ENCODE measurements at places on chromosomes 11 and 22.

GRCh38 chr11:59218319-59218718 is 5.6 kb upstream of the MPEG1 start:
- DNase-seq: no peak

- no peak for DNase-seq
These were observed 1.5 kb downstream of the TNNT3 start for GRCh38 chr11:1920909-1921573.

GRCh38 chr11:133239575-133239974 is 292.7 kb downstream of the OPCML start:
- no peak for DNase-seq

- DNase-seq: no peak
These were observed 118.5 kb upstream of the APOA1 start for GRCh38 chr11:116955949-116956348.

- no peak for DNase-seq
These were observed 5.8 kb downstream of the IGF2 start for GRCh38 chr11:2133241-2134021.

- DNase-seq: no peak
These were observed 7.7 kb upstream of the DGAT2 start for GRCh38 chr11:75760710-75761493.

GRCh38 chr11:57792060-57792541 is 30.5 kb downstream of the CTNND1 start:
- peak; percentile 90 for DNase-seq

- no peak for DNase-seq
These were observed 121.7 kb upstream of the CRYBB3 start for GRCh38 chr22:25077964-25078363.

GRCh38 chr11:60854847-60855725 is 664 bp downstream of the PTGDR2 start:
- no peak for DNase-seq

GRCh38 chr11:14253840-14254239 is 105.1 kb downstream of the RRAS2 start:
- DNase-seq: no peak

GRCh38 chr22:48976556-48977535 is 850.8 kb downstream of the BRD1 start:
- DNase-seq: no peak

DNA sequence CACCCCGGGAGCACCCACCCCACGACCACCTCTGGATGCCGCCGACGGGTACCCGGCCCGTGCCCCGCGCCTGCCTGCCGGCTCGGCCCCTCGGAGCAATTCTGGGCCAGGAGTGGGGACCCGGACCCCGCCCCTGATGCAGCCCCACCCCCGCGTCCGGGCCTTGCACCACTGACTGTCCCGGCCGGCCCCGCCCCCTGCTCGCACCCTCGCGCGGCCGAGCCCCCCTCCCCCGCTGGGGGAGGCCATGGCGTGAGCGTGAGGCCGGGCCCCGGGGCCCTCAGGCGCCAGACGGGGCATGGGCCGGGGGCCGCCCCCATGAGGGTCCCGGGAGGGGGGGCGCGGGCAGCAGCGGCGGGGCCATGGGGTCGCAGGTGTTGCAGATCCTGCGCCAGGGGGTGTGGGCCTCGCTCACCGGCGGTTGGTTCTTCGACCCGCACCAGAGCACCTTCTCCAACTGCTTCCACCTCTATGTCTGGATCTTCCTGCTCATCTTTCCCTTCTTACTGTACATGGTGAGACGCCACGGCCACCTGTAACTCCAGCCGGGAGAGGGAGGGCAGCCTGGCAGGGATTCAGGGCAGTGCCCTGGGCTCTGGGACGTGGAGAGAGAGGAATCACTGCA is 486 bp downstream of the PCNX3 start:
- peak; percentile 57 for DNase-seq

- DNase-seq: no peak
These were observed 814.8 kb downstream of the BRD1 start for GRCh38 chr22:49012712-49013395.

DNA sequence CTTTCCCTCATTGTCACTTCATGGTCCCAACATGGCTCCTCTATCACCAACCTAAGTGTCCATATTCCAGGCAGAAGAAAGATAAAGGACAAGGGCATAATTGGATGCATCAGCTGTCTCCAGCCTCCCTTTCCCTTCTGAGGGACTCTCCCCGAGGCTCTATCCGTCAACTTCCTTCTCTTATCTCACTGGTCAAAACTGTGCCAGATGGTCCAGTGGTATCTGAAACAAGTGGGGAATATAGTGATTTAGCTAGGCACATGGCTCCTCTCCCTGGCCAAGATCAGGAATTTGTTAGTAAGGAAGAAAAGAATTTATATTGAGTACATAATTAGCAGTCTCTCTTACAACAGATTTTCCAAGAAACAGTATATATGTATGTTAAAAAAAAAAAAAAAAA is 12.6 kb upstream of the SPON1 start:
- no peak for DNase-seq

GRCh38 chr11:134349802-134350355 is 18.1 kb downstream of the GLB1L2 start:
- no peak for DNase-seq

DNA sequence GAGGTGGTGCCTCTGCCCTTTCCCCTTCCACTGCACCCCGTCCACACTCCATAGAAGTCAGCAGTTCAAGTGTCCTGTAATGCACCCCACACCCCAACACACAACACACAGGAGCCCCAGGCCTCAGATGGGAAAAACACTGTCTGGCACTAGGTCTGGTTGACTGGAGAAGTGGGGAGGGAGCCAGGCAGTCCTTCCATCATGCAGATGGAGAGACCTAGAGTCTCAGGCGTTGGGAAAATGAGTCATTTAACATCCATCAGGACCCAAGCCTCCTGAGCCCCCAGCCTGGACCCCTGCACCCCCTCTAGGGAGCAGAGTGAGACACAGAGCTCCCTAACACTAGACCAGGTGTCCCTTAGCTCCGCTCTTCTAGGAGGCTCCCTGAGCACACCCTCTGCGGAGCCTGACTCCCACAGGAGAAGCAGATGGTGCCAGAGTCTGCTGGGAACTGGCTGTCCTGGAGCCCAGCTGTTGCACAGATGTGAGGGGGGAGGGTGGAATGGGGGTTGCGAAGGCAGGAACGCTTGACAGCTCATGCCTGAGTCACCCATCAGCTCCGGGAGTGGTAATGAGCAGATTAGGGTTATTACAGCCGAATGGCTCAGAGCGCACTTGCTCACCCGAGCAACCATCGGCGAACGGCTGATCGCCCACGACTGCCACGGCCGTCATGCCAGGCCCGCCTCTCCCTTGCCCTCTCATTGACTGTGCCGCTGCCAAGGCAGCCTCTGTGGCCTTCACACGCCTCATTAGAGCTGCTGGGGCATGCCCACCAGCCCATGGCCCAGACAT is 22.1 kb upstream of the SYT7 start:
- no peak for DNase-seq

DNA sequence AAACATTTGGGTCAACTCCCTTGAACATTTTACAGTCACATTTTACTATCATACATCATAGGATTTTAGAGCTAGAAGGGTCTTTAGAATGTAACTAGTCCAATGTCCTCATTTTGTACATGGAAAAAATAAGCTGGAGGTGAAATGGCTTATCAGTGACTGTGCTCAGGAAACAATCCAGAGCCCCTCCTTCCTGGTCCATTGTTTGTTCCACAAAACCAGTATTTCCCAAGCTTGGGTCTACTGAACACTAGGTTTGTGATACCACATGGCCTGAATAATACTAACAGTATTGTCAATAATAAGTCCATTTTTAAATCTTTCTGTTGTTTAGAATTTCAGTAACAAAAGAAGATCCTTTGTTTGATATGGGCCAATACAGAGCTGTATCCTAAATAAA is 27.1 kb downstream of the PDGFD start:
- no peak for DNase-seq

- DNase-seq: no peak
These were observed 469.9 kb downstream of the MN1 start for GRCh38 chr22:27331526-27332281.

GRCh38 chr11:15875943-15876342 is 480.4 kb downstream of the SOX6 start:
- DNase-seq: no peak

GRCh38 chr11:7281809-7282208 is 30.1 kb downstream of the SYT9 start:
- DNase-seq: no peak

- DNase-seq: no peak
These were observed 351 bp upstream of the AKIP1 start for GRCh38 chr11:8910649-8911026.

- no peak for DNase-seq
These were observed 1.3 kb upstream of the MLC1 start for GRCh38 chr22:50086526-50086925.

DNA sequence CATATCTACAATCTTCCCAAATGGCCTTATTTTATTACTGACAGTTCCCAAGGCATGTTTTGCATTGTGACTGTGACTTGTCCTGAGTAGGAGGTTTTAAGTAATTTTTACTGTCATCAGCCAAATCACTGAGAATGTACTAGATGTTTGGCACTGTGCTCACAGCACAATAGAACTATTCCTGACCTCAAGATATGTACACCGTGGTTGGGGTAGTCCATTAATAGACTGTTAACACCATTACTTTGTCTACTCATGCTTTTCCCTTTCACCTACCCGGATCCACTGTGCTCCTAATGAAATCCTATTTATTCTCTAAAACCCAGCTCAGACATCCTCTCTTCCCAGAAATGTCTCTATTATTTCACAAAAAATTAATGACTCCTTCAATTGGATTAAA is 168.7 kb upstream of the TENM4 start:
- no peak for DNase-seq

DNA sequence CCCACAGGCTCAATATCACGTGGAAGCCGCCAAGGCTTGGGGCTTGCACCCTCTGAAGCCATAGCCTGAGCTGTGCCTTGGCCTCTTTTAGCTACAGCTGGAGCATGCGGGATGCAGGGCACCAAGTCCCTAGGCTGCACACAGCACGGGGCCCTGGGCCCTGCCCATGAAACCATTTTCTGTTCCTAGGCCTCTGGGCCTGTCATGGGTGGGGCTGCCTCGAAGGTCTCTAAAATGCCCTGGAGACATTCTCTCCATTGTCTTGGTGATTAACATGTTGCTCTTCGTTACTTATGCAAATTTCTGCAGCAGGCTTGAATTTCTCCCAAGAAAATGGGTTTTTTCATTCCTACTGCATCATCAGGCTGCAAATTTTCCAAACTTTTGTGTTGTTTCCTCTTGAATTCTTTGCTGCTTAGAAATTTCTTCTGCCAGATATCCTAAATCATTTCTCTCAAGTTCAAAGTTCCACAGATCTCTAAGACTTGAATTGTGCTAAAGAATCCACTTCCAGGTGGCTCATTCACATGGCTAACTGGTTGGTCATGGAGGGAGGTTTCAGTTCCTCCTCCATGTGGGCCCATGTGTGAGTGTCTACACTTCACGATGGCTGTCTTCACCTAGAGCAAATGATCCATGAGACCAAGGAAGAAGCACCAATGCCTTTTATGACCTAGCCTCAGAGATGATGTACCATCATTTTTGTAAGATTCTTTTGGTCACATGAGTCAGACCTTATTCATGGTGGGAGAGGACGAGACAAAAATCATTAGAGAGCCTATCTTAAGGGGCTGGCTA is 7.4 kb upstream of the CREBZF start:
- no peak for DNase-seq

GRCh38 chr11:94084164-94084563 is 44.5 kb upstream of the PANX1 start:
- no peak for DNase-seq

GRCh38 chr22:38510416-38510970 is 4.4 kb upstream of the DDX17 start:
- no peak for DNase-seq

- DNase-seq: no peak
These were observed at the start of gene SPON1 for GRCh38 chr11:13962562-13963168. TSS of gene SPON1 (plus strand) at chr11:13962723. CDS start at chr11:13962905, 182 bp downstream.

GRCh38 chr11:57316017-57316416 is 8.7 kb downstream of the TNKS1BP1 start:
- DNase-seq: no peak

GRCh38 chr22:32764330-32765131 is 37.0 kb upstream of the TIMP3 start:
- no peak for DNase-seq

DNA sequence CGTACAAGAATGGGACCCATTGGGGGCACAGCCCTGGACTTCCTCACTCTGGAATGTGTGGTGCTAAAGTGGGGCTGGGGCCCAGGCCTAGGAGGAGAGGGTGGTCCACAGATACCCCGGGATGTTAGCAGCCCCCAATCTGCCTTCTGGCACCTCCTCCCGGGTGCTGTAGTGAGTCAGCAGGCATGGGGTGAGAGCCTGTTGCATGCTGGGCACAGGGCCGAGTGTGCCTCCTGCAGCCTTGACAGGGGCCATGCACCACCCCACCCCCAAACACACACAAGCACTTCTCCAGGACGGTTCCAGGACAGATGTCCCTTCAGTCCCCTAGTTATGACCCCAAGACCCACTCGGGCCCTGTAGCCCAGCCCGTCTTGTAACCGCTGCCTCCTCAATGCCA is 23.5 kb upstream of the PHF21A start:
- no peak for DNase-seq

- peak; percentile 52 for DNase-seq
These were observed 8.5 kb downstream of the YPEL4 start for GRCh38 chr11:57641011-57641807.

- no peak for DNase-seq
These were observed 77.5 kb downstream of the BLID start for GRCh38 chr11:122038543-122038942.

DNA sequence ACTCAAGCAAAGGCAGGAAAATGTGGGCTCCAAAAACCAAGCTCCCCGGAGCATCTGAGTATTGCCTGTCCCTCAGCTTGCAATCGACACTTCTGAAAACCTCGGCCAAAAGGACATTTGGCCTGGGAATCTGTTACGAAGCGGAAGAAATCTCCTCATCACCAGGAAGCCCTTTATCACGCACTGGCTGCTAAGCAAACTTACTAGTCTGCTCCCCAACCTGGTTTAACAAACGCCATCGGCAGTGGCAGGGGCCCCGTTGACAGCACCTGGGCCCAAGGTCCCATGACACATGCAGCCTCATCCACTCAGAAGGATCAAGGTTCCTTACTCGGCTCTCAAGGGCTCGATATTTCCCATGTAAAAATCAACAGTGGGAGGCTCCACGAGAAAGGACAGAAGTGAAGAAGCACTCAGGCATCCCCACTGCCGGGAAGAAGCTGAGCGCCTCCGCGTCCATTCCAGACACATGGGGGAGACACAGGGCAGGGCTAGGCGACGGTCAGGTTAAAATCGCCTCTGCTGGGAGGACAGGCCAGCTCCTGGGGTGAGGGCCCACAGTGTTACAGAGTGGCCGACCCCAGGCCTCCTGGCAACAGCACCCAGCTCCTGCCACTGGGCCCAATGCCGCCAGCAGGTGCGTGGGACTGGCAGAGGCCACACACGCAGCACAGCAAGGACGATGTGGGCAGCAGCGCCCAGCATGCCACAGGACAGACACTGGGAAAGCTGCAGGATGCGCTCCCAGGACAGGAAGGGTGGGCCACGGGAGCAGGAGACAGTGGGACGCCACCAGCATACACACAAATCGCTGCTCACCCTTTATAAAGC is 27.1 kb downstream of the BRD1 start:
- no peak for DNase-seq

- peak; percentile 37 for DNase-seq
These were observed 51.8 kb downstream of the C11orf71 start for GRCh38 chr11:114348200-114349191.

- DNase-seq: no peak
These were observed 9.8 kb downstream of the KCNJ1 start for GRCh38 chr11:128857341-128857740.

All from activated CD4-positive, alpha-beta T cell treated with anti-CD3 and anti-CD28 coated beads, Interleukin-2, Interleukin-4, amounts not matched to agents 100 ng/mL and 50 ng/mL, durations not matched to agents 16 hours and 8 hours (primary cell).